ENCODE measurements at places on chromosomes 4 and X.

DNA sequence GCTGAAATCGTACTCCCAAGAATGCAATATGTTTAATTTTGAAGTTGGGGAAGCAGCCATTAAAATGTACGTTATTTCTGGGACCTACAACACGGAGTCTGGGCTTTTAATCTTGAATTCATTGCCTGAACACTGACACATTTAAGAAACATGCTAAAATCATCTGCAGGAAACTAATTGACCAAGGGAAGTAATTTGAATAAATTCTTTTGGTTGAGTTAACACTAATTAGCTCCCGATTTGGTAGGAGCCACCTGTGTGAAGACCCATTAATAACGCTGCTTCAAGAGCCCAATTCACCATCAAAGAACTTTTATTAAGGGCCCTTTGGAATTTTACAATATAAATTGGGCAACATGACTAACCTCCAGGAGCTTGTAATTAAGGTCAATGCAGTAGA lies 309.2 kb downstream of the RAB28 start:
- no peak for DNase-seq

GRCh38 chr4:68401231-68401630 lies 46.0 kb upstream of the TMPRSS11E start:
- DNase-seq: no peak

- DNase-seq: no peak
Observed at GRCh38 chr4:111849746-111850284, 295.4 kb upstream of the FAM241A start.

DNA sequence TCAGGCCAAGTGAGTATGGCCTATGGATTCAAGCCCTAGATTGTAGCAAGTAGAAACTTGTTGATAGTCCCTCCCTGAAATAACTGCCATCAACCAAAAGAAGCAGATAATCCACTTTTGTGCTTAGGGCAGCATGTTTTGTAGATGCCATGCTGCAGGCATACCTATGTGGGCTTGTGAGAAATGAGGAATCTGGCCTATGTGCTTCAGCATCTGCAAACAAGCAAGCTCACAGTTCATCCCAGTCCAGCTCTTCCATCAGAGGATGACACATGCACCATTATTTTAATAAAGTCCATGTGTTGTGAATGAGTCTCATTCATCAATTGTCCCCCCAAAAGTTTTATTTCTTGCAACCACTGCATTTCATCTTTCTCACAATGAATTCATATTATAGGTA lies 421.9 kb upstream of the DIPK2B start:
- no peak for DNase-seq

GRCh38 chr4:13322681-13323101 lies 161.4 kb downstream of the RAB28 start:
- DNase-seq: no peak

GRCh38 chr4:139902321-139903320 lies 237.0 kb downstream of the MGST2 start:
- DNase-seq: no peak

DNA sequence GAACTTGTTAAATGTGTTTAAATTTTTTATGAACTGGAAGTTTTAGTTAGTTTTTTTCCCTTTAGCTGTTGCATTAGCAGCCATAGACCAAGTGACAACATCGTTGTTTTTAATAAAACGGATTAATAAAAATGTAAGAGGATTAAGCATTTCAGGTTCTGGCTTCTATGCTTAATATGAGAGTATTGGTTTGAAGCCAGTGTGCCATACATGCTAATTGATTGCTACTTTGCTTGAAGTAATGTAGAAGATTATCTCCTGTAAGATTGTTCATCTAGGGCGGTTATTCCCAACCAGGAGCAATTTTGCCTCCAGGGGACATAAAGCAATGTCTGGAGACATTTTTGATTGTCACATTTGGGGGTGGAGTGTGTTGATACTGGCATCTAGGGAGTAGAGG lies 54.3 kb downstream of the TLL1 start:
- no peak for DNase-seq

- DNase-seq: no peak
Observed at GRCh38 chrX:135982860-135983259, 2.4 kb upstream of the SLC9A6 start.

- DNase-seq: no peak
Observed at GRCh38 chrX:107730991-107731766, 44.4 kb downstream of the TSC22D3 start.

DNA sequence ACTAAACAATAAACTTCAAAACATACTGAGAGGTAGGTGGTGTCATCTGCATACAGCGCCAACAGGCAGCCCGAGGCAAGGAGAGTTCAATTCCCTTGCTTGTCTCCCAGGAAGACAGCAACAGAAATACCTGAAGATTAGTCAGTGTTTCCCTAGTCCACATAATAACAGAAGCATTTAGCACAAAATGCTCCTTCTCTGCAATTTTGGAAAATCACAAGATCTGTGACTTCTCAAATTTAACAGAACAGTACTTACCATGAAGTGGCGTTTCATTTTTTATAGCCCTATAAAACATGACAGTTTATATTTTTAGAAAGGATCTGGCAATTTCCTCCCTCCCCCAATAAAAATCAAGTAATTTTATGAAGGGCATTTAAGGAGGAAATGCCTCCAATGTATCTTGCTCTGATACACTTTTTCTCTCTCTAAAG lies 67.1 kb upstream of the MYOZ2 start:
- no peak for DNase-seq

GRCh38 chr4:5889002-5889696 lies 3.7 kb downstream of the CRMP1 start:
- no peak for DNase-seq

DNA sequence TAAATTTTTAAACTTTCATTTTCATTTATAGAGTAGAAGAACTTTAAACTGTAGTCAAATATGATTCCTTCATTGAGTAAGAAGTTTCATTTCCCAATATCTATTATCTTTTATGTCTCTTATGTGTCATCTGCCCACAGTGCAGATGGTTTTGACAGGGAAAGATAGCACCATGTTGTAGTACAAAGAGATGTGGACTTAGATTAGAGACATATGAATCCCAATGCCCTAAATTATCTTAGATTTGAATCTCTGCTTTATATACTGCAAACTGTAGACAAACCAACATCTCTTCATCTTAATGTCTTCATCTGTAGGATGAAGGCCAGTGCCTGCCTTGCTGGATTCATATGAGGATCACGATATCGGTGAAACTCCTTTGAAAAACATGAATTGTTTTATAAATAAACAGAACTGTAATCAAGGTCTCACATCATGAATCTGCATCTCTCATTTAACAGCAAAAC lies 217.5 kb downstream of the BANK1 start:
- no peak for DNase-seq

DNA sequence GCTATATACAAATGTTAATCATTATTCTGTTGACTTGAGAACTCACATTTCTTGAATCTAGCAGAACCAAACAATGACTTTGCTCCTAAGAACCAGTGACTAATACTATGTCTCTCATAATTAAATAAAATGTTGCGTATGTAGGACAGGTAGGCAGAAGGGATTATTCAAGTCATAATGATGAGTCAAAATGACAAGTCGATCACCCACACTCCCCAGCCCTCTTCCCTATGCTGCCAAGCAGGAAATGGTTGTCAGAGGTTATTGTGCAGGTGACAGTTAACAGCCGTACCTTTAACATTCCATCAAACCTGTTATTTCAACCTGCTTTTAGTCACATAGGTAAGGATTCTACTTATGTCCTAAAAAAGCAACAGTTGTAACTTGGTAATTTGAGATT lies 22.0 kb upstream of the STK26 start:
- no peak for DNase-seq

- no peak for DNase-seq
Observed at GRCh38 chrX:36909676-36910030, 98.5 kb upstream of the FAM47C start.

- no peak for DNase-seq
Observed at GRCh38 chr4:159547645-159548308, 444.9 kb downstream of the RAPGEF2 start.

- DNase-seq: no peak
Observed at GRCh38 chr4:170610434-170610833, 520.7 kb upstream of the AADAT start.

DNA sequence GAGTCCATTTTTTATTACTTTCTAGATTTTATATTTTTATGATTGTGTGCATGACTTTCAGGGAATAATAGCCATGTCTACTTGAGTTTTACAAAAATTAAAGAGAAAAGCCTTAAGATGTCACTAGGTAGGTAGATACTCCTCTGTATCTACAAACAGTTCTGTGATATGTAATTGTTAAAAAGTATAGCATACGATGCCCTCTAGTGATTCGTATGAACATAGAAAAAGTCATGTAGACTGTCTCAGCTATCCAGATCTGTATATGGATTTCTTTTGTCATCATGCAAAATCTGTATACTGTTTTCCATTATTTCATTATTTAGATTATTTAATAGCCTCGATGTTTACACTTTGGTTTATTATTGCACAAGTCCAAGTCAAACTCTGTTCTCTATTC lies 856.6 kb downstream of the CENPC start:
- no peak for DNase-seq

- no peak for DNase-seq
Observed at GRCh38 chrX:134374294-134374693, 85.7 kb upstream of the HPRT1 start.

- no peak for DNase-seq
Observed at GRCh38 chrX:67574696-67575095, 30.9 kb downstream of the AR start.

GRCh38 chrX:54746928-54747327 lies 51.1 kb downstream of the ITIH6 start:
- no peak for DNase-seq

GRCh38 chr4:128517096-128517738 lies 229.6 kb upstream of the PGRMC2 start:
- DNase-seq: no peak

DNA sequence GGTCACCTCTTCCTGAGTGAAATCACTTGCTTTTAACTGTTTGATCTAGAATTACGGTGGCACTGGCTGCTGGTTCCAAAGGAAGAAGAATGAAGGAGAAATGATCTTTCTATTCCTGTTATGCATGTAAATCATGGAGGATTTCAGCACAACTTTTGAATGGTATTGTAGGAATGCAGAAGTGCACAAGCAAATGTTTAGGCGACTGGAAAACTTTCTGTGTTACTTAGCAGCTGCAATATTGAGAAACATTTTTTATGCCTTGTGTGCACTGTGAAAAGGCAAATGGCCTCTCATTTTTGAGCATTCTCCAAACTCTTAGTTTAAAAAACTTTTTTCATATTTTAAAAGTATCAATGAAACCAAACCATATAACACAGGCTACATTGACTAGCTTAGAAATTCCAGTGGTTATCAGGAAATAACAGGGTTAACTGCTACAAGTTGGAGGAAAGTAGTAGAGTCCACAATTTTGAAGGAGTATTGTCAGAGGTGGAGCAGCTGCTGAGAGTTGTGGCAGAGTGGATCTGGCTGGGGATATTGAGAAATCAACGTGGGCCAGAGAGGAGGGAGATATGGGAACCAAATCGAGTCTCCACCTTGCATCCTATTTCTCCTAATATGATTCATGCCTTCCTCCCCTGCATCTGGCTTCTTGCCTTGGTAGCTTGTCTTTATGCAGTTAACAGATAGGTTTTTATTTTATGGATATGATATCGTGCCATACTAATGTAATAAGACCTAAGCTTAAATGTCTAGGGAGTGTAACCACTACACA lies 32.0 kb upstream of the FHL1 start:
- DNase-seq: no peak

- DNase-seq: no peak
Observed at GRCh38 chrX:41236629-41237028, 97.3 kb upstream of the DDX3X start.

GRCh38 chr4:102342404-102343074 lies 2.7 kb downstream of the SLC39A8 start:
- DNase-seq: no peak

DNA sequence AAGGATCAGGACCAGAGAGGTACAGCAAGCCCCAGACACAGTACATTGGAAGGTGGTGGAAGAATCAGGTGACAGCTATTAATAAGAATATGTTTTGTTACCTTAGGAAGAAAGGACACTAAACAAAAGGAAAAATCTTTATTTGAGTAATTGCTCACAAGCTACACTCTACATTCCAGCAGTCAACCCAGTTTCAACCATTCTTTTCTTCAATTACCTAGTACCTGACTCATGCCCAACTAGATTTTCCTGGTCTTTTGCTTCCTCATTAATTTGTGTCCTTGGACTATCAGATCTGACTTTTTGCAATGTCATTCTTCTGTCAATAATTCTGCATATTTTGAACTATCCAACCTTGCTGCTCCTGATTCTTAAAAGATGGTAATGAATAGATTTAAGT lies 22.5 kb upstream of the GLRA2 start:
- no peak for DNase-seq

GRCh38 chrX:56783450-56783831 lies 54.4 kb downstream of the NBDY start:
- DNase-seq: no peak

- no peak for DNase-seq
Observed at GRCh38 chr4:872241-872981, 46.5 kb upstream of the CPLX1 start.

DNA sequence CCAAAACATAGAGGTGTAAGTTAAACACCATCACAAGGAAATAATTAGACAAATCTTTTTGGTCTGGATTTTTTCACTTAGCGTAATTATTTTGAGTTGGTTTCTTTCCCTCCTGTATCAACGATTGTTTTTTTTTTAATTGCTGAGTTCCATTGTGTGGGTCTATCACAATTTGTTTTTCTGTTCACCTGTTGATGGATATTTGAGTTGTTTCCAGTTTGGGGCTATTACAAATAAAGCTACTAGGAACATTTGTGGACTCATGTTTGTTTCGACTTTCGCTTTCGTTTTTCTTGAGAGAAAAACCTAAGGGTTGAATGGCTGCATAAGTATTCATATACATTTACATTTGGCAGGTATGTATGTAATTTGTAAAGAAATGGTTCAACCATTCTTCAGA lies 20.4 kb upstream of the FBXW7 start:
- DNase-seq: no peak

DNA sequence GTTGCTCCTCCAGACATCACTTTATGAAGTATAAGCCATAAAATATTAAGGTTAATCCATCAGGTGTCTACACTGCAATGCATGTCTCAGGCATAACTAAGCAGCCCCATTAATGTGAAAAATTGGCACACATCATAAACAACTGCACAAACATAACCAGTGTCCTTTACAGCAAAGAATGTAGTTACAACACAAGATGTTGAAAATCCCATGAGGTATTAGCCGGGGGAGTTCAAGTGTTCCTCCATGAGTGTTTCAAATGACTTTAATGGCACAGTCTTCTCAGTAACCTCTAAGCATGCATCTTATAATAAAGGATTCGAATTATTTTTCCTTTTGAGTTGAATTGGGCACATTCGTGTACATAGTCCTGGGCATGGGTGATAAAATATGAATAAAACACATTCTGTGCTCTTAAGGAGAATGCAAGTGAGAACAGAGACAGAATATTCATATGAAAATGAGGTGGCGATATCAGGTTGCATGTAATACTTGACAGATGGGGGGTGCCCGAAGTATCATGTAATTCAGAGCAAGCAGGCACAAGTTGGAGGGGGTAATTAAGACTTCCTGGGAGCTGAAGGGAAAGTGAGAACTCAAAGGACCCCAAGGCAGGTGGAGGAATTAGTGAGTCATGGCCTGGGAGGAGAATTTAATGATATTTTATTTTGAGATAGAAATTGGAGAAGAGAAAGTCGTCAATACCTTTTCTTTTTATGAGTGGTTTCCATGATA lies 18.2 kb upstream of the VCX2 start:
- no peak for DNase-seq

Data from NCI-H187 (cell line).